ENCODE measurements at places on chromosomes 2 and 18. TPM values are rescaled to one million over a fixed set of nuclear protein-coding genes. Genes with fewer than 3 reads are reported as not detected.

DNA sequence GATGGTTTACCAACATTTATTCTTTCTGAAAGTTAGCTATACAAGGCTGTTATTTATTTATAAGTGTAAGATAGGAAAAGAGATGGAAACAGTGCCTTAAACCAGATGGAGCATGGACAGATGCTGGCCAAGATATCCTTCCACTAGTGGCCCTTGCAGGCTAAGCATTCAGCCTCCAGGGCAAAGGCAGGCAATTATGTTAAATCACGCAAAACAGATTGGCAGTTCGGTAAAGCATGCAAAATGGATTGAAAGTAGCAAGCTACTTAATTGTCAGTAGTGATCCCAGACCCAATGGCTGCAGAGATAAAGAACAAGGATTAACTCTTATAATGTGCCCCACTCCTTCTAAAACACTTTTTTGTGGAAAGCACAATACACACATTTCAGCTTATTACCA, 105.4 kb upstream of the MAP4K3 start:
- DNase-seq, result no peak

GRCh38 chr2:165847001-165847400, 53.0 kb upstream of the GALNT3 start:
- no peak for DNase-seq

DNA sequence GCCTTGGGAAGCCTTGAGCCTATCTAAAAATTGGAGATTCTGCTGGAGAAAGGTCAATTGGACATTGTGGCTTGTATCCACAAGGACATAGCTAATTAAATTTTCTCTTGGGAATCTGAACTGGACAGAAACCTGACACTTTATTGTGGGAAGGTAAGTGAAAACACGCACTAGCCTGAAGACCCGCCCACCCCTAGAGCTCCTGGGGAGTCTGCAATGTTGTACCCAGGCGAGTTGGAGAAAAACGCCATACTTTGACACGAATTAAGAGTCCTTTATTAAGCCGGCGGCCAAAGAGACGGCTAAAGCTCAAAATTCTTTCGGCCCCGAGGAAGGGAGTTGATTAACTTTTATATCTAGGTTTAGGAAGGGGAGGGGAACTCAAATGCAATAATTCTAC, 1.2 kb upstream of the ZNF892 start:
- no peak for DNase-seq

DNA sequence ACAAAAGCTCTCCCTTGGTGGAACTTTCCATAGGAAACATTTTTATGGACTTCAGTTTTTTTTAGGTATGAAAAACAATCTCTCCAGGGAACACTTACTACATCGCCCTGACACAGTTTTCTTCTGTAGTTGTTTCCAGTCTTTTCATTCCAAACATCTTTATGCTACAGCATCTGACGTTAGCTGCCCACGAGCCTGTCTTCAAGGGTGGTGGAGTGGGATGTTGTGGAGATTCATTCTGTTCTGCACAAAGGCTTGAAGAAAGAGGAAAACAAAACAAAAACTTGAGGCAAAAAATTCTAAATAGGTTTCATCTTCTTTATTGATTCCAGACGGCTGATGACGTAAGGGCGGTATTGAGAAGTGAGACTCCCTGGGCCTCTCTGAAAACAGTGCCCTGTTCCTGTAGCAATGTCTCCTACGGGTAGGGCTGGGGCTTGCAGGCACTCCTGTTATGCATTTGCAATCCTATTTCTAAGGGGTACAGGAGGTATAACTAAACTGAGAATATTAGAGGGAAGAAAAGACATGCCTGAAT, 375.0 kb downstream of the RNF144A start:
- DNase-seq, result no peak

- DNase-seq, result no peak
These were observed 45.1 kb downstream of the SUMO1 start for GRCh38 chr2:202193305-202193704.

GRCh38 chr2:33022989-33023727, 76.4 kb downstream of the LTBP1 start:
- DNase-seq, result no peak

The UGT1A4 gene
- not detected for total RNA-seq

Data from activated CD4-positive, alpha-beta T cell treated with anti-CD3 and anti-CD28 coated beads, Interleukin-2, amount 10 ng/mL, durations not matched to agents 7 days and 5 days (primary cell).